Activated CD8-positive, alpha-beta memory T cell treated with anti-CD3 and anti-CD28 coated beads for 24 hours (primary cell): ENCODE measurements at places on chromosomes 16 and 17.

GRCh38 chr17:49557312-49558024, 18.2 kb upstream of the NXPH3 start:
- DNase-seq = no peak

GRCh38 chr17:69760562-69760961, 314.5 kb upstream of the KCNJ16 start:
- DNase-seq = no peak

- no peak for DNase-seq
Observed at GRCh38 chr17:50632637-50633036, 2.0 kb upstream of the ABCC3 start.

DNA sequence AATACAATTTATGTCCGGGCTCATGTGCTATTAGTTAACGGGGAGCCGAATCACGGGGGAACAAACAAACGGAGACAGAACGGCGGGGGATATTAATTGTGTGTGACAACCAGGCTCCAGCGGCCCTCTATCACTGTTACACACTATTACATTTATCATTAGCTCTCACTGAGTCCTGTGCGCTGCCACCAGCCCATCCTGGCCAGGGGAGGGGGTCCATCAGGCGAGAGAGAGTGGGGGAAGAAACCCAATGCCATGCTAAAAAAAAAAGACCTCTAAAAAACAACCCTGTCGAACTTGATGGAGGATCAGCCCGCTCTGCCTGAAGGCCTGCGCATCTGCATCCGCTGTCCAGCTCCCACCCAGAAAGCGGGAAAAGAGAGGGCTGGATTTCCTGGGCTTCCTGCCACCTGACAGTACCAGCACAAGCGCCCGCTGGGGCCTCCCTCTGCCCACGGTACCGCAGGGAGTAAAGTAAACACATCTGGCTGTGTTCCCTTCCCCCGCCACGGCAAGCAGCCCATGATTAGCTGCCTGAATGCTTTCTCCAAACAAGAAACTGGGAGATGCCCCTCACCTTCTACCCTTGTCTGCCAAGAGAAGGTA, 41.7 kb downstream of the PIPOX start:
- DNase-seq = no peak
